ENCODE measurements at places on chromosomes 1 and 21.

DNA sequence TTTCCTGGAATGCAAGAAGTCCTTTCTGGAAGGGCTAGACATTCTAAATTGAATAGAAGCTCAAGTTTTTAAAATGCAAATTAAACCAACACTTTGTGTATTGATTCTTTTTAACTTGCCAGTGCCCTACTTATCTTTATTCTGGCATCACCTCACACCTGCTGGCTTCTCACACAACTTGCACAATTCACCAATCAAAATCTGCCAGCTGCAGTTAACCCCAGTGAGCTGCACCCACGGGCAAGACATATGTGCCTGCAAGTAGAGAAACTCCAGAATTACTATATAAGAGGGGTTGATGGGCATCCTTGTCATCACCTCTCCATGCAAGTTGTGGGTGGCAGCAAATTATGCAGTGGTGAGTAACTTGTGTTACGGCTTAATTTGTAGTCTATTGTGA lies 11.7 kb upstream of the PLPPR4 start:
- DNase-seq = no peak

GRCh38 chr1:162016631-162017030 lies 7.0 kb downstream of the OLFML2B start:
- no peak for DNase-seq

- DNase-seq = no peak
These were observed 421.2 kb downstream of the DPYD start for GRCh38 chr1:97499667-97500066.

GRCh38 chr1:29210278-29211085 lies 20.3 kb downstream of the MECR start:
- DNase-seq = no peak

DNA sequence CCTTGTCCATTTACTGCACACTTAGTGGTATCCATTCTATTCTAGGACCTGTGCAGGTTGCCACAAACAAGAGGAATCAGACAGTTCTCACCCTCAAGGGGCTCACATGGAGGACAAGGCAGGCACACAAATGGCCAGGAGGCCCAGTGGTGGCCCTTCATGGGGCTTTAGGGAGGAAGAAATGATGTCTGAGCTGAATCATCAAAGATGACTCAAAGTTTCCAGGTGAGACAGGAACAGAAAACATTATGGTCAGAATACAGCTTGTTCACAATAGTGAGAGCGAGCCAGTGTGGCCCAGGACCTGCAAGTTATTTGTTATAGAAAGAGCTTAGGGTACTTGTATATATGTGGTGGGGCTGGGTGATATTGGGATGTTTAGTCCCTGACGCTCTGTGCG lies 26.4 kb downstream of the SHISAL2A start:
- DNase-seq = no peak

DNA sequence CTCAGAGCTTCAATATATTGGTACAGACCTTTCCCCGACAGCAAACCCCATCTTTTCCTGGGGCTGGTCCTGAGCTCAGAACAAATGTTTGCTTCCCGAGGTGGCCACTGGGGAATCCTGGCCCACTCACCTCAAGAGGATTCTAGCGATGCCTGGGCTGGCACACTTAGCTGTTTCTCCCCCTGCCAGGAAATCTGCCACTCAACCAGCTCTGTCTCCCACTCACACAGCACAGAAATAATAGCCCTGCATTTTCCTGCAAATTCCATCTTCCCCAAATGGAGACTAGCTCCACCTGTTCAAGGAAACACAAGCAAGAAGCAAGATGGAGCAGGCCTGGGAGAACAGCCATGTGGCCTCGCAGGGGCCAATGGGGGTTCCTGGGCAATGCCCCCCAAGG lies 21.1 kb downstream of the KCNN3 start:
- no peak for DNase-seq

GRCh38 chr1:27934818-27935549 lies at the start of gene SMPDL3B:
SMPDL3B (plus strand) TSS chr1:27935000; CDS start chr1:27935184, 184 bp downstream.
- no peak for DNase-seq

GRCh38 chr21:37593740-37594471 lies 227.3 kb downstream of the DYRK1A start:
- DNase-seq = no peak

DNA sequence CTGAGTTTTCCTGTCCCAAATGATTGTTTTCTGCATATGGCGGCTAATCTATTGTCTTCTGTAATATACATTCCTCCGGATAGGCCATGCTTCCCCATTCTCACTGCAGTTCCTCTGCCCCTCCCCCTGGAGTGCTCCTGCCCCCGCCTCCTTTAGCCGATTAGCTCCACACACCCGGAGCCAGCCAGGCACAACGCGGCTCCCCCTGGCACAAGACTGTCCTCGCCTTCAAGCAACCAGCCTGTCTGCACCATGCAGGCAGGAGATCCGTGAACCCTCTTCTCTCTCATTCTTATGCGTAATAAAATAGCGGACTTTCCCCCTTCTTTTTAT lies 18.0 kb downstream of the SERTAD4 start:
- DNase-seq = peak; percentile 62

DNA sequence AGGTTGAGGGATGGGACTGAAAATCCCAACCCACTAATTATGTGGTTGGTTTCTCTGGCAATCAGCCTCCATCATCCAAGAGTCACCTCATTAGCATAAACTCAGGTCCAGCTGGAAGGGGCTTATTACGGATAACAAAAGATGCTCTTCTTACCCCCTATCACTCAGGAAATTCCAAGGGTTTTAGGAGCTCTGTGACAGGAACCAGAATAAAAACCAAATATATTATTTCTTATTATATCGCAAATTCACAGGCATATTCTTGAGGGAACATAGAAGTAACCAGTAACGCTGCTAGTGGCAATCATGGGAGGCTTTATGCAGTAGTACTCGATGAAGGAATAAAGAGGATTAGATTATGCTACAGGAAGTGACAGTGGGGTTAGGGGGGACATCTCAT lies 59.7 kb downstream of the ATF6 start:
- no peak for DNase-seq

DNA sequence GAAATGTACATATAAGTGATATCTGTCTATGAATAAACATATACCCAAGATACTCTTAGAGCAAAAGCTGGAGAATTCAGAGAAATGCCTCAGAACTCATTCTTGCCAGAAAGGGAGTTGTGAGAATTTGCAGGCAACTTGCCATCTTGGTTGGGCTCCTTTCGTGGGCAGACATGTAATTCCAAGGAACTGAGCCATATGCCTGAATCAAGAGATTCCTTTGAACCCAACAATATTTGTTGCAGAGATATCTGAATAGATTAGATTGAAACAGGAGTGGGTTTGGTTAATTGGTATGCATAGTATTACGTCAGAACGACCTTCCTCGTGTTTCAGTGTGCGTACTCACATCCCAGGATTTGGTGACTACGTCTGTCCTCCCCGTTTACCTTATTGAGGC lies 67.0 kb downstream of the TGFB2 start:
- no peak for DNase-seq

DNA sequence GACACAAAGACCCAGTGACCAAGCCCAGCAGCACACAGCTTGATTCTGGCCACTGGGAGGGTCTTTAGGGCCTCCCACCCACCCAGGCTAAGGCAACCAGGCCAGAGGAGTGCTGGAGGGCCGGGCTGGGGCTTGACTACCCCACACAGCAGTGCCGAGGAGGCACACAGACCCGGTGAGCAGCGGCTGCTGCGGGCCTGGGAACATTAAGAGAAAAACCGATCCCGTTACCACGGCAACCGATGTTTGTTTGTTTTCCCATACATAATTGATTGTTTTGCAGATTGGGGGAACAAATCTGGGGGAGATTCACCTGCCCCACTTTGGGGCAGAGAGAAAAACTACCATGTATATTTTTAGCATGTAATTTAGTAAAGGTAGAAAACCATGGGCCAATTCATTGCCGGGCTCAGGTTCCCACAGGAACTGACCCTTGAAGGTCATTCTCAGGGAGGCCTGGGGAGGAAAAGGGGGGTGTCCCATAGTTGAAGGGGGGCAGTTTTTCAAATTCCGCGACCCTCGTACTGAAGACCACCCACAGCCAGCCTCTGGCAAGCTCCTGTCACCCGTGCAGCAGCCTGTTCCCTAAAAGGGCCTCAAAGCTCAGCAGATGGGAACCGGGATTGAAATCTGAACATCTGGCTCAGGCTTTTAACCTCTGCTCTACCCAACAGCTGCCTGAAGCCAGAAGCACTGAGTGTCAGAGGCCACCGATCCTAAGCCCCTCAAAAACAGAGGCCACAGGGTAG lies 35.3 kb downstream of the CHD5 start:
- DNase-seq = no peak

DNA sequence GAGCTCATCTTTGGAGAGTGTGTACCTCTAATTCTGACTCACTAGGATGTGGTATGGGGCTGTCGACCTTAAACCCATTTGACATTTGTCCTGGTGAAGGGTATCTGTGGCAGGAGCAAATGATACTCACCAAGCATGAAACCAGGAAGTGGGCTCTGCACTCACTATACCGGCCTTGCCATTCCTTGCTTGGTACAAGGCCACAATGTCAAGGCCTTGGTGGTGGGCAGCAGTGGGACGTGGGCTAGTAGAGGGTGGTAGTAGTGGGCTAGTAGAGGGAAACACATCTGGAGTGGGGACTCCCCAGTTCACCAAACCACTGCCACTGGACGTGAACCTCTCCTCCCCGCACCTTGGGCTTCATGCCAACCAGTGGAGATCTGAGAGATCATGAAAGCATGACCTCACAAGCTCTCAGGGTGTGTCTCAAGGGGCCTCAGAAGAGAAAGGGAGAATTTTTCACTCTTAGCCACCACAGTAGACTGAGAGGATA lies 11.5 kb downstream of the TNFSF4 start:
- no peak for DNase-seq

DNA sequence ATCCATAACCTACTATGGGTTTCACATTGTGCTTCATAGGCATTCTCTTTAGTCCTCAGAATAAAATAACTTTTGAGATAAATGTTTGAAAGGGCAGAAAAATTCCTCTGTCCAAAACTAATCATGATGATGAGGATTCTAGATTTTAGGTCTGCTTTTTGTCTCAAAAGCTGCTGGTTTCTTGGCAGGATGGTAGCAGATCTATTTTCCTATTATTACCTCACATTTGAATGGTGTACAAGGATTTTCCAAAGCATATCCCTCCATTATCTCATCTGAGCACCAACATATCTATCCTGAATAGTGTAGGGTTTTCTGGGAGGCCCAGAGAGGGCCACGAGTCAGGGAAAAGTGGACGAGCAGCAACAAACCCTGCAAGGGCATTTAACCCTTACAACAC lies 201.9 kb downstream of the PLPP3 start:
- no peak for DNase-seq

DNA sequence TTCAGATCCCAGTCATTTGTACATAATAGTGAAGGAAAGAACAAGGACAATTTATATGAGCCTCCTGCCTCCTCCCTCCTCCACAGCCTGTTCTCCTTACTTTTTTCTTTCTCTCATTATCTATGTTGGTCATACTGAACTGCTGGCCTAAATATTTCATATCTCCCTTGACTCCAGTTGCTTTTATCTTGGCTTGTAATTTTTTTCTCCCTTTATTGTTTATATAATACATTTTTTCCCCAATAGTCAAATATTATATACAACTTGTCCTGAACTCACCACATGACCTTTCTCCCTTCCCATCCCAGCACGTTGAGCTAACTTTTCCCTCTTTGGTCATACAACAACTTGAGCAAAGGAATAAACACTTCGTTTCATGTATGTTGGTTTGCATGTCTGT lies 752.1 kb downstream of the LTN1 start:
- no peak for DNase-seq

DNA sequence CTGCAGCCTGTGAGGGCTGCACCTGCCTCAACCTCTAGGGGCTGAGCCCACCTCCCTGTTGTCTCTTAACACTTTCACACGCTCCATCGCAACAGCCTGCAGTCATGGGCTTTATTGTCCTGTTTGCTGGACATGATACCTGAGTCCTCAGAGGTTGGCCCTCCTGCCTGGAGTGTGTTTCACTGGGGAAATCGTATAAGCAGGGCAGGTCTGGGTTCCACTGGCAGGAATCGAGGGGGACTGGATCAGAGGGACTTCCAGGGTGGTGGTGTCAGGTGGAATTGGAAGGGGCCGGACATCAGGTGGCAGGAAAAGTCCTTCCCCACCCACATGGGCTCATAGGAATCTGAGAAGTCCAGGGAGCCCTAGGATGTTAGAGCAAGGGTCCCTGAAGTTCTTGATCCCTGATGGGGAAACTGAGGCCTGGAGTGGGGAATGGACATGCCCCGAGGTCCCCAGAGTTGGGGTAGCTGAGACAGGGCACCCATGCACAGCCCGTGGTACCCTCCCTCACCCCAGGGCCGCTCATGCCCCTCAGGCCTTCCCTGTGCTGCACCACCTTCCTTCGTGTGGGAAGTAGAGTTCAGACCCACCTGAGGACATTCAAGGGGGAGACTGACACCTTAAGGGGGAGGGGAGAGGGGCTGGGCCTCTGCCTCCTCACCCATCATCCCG lies 66.6 kb downstream of the PIK3CD start:
- DNase-seq = no peak

GRCh38 chr1:220528679-220529501 lies 954 bp downstream of the MARK1 start:
- no peak for DNase-seq

GRCh38 chr1:66696771-66697170 lies 55.5 kb upstream of the DYNLT5 start:
- no peak for DNase-seq

DNA sequence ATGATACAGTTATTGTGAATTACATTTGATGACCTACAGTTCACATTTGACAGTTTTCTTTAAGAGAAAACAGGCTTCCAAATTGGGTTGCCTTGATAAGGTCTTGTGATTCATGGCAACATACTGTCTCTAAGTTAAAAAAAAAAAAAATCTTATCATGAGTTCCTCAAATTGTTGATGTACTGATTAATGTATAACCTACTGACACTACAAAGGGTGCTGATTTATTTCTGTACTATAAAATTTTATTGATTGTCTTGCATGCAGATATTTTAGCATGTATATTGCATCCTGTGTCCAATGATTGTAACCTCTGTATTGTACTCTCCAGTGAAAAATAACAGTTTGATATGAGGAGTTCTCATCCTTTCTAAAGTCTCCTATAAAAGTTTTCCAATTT lies 197.3 kb upstream of the IVNS1ABP start:
- no peak for DNase-seq
